ENCODE measurements at places on chromosomes 2 and 18. TPM values are rescaled to one million over a fixed set of nuclear protein-coding genes. Genes with fewer than 3 reads are reported as not detected.

The POTEC gene
- not detected for total RNA-seq

The DES gene
- not detected for total RNA-seq

The OTX1 gene
- not detected for total RNA-seq

The KLHL30 gene
- total RNA-seq = not detected

The MTLN gene
- 61.3 TPM for total RNA-seq

The DUSP2 gene
- total RNA-seq = 218 TPM

The CCDC121 gene
- not detected for total RNA-seq

The ACOXL gene
- total RNA-seq = not detected

The KCTD18 gene
- 15.3 TPM for total RNA-seq

The BUB1 gene
- total RNA-seq = 143 TPM

The NPC1 gene
- 28.1 TPM for total RNA-seq

The DOCK10 gene
- 173 TPM for total RNA-seq

The TIGD1 gene
- total RNA-seq = 7.3 TPM

The FOXD4L1 gene
- total RNA-seq = 0.30 TPM

The NEUROD1 gene
- not detected for total RNA-seq
